ENCODE measurements at places on chromosomes 11 and 22.

DNA sequence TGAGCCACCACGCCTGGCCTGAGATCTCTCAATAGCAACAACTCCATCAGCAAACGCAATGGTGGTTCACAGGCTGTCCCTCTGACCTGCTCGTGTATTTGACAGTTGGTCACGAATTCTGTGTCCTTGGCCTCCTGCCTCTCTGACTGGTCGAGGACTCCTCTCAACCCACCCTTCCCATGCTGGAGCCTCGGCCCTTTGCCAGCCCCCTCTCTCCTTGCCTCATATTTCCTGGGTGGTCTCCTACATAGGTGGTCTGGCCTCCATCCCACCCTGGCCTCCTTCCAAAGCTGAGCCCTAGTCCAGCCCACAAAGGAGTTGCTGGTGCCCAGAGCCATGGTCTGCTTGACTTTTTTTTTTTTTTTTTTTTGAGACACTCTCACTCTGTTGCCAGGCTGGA is 11.4 kb upstream of the A4GALT start:
- DNase-seq, result no peak

GRCh38 chr11:34408580-34409172 is 30.1 kb upstream of the CAT start:
- DNase-seq, result no peak

DNA sequence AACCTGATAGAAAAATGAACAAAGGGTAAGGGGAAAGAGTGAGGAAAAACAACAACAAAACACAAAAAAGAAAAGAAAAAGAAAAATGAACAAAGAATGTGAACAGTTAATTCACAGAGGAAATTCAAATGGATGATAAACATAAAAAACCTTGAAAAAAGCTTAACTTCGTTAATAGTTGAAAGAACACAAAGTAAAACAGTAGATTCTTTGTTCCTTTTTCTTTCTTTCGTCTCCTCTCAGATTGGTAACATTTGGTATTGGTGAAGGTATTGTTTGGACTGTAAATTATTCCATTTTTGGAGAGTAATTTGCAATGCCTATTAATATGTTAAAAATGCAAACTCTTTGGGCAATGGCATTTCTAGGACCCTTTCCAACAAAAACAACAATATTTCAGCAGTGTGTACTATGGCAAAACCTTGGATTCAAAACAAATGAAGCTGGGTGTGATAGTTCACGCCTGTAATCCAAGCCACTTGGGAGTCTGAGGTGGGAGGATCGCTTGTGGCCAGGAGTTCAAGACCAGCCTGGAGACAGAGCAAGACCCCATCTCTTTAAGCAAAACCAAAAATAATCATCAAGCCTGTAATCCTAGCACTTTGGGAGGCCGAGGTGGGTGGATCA is 3.3 kb upstream of the BACE1 start:
- no peak for DNase-seq

- no peak for DNase-seq
These were observed 25.1 kb downstream of the ADAMTS8 start for GRCh38 chr11:130403271-130403804.
